A549 (cell line): ENCODE measurements at places on chromosomes 5 and 9.

GRCh38 chr5:35963381-35963843 lies 25.0 kb upstream of the CAPSL start:
- DNase-seq = peak; percentile 11

GRCh38 chr9:124549016-124549415 lies 41.8 kb upstream of the NR5A1 start:
- DNase-seq = no peak

GRCh38 chr5:124121198-124121597 lies 609.2 kb downstream of the CSNK1G3 start:
- DNase-seq = no peak

DNA sequence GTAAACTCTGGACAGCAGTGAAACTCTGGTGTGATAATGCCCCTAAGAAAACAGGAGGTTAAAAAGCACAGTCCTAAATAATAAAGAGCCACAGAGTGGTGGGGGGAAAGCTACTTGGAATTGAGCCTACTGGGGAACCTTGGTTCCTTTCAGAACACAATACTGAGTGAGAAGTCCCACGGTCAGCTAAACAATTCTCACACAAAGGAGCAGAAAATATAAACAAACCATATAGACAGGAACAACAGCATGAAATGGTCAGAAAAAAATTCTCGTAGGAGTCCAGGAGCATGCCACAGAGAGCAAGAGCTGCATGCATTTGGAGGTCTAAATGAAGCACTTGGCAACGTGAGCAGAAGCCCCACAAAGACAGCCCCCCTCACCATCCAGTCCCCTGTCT lies 56.0 kb downstream of the TEK start:
- no peak for DNase-seq
